ENCODE measurements at places on chromosomes 1 and 21.
A peak's percentile ranks its signal among the peaks of the same experiment; 100 is the strongest.

- DNase-seq: no peak
Observed at GRCh38 chr1:20325844-20326420, 35.3 kb downstream of the VWA5B1 start.

DNA sequence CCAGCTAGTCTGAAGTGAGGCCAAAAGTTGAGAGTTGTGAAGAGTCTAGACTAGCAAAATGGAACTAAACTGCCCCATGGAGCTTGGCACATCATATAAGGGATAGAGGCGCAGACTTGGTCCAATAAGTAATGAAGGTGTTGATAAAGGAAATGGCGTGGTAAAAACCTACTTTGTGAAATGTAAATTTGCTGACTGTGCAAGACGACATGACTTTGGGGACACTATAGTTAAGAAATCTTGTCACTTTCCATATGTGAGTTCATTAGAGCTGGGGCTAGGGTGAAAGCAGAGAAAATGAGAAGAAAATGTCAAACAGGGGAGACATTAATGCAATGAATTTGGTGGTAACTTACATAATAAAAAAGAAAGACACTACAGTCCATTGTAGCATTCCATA is 50.1 kb downstream of the CLDN17 start:
- no peak for DNase-seq

GRCh38 chr1:25473653-25474225 is 43.0 kb downstream of the MACO1 start:
- no peak for DNase-seq

- DNase-seq: no peak
Observed at GRCh38 chr1:203621559-203622262, 4.9 kb upstream of the ATP2B4 start.

DNA sequence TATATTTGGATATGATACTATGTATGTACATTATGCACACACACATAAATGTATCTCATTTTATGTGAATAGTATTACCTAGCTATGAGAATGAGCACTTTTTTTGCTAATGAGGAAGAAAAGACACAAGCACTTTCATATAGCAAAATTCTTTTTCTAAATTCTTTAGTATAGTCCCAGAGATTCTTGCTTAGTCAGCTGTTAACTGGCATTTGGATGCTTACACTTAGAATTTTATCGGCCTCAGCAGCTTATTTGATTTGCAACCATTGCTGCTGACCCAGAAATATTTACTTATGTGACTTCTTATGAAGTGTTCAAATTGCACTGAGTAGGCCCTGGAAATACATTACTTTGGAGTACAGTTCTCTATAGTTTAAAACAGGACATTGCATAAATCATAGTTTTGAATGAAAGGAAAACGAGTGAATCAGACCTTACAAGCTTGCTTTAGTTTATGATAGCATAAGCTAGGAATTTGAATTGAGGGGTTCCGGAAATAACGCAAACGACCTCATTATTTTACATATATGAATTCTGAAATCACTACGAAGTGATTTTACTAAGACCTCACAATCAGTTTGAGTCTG is 653.9 kb upstream of the NEGR1 start:
- DNase-seq: no peak

DNA sequence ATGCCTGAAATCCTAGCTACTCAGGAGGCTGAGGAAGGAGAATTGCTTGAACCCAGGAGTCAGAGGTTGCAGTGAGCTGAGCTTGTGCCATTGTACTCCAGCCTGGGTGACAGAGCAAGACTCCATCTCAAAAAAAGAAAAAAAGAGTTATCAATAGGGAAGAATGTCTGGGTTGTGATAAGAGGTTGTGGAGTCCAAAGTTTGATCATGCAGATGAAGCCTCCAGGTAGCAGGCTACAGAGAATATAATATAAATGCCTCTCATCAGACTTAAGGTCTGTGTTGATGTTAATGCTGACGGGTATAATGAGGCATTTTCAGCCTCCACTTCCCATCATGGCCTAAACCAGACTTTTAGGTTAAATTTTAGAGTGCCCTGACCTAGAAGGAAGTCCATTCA is 24.6 kb downstream of the TLR5 start:
- no peak for DNase-seq

- DNase-seq: no peak
Observed at GRCh38 chr1:167924102-167924501, 10.2 kb upstream of the ADCY10 start.

GRCh38 chr1:45521413-45522323 is at the start of gene PRDX1:
TSS of gene PRDX1 (minus strand) at chr1:45521884. CDS start at chr1:45519043, 2,841 bp downstream.
- peak; percentile 96 for DNase-seq

DNA sequence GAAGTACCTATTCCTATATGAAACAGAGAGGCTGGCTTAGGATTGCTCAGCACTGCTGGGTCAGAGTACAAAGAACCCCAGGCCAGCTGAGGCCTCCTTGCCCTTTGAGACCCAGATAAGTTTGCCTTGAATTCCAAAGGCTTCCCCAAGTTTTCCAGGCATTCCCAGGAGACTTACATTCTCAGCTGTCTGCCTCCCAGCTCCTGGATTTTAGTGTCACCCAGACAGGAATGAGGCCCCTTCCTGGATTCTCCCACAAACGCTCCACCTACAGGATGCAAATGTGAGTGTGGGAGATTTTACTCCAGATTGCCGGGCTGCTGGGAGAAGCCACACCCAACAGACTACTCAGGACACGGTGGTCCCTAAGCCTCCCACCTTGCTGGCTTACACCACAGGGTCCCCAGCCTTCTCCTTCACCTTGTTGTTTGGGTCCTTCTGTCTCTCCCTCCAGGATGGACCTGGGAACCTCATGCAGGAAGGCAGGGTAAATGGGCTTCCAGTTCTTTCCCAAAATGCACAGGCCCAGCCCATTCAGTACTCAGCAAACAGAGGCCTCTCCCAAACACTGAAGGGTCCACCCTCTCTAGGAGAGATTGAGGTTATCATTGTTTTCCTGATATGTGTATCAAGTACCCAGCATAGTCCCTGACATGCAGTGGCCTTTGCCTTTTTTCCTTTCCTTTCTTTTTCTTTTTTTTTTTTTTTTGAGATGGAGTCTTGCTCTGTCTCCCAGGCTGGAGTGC is 10.6 kb downstream of the RHBG start:
- DNase-seq: no peak

DNA sequence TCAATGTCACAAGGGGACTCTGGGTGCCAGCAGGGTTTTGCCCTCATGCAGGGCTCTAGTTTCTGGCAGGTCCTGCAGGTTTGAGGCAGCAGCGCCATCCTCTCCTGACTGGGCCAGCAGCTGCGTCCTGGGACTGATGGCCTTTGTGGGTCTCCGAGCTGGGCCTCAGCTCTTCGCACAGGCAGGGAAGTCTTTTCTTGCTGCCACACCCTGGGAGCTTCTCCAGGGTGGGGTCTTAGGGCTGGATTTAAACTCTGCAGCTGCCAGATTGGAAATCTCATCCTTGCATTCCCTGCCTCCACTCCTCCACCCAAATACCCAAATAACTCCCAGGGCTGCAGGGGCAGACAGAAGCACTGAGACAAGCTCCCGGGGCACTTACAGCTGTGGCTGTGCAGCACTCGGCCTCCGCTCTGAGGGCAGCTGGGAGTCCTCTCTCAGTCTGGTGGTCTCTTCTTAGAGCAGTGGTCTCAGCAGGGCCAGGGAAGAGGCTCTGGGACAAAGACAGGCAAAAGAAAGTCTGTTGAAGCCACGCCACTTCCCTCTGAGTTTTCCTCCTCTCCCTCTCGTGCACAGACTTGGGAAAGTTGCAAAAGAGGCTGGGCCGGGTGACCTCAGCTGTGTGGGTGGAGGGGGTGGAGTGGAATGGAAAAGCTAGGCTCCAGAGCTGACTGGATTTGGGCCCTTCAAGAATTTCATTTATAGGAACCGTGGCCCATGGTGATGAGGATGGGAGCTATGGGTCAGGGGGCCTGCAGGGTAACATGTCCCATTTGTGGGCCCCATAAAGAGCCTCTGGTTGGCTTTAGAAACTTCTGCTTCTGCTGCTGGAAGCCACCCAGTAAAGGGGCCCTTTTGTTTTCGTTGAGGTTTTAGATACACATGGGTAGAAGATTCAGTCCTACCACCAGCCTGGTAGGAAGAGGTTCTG is at the start of gene RAB7B:
Gene RAB7B, minus strand, starts transcription at position 525 of the 931 bp plus-strand sequence. CDS start 9,260 bp downstream, outside the sequence.
- no peak for DNase-seq

DNA sequence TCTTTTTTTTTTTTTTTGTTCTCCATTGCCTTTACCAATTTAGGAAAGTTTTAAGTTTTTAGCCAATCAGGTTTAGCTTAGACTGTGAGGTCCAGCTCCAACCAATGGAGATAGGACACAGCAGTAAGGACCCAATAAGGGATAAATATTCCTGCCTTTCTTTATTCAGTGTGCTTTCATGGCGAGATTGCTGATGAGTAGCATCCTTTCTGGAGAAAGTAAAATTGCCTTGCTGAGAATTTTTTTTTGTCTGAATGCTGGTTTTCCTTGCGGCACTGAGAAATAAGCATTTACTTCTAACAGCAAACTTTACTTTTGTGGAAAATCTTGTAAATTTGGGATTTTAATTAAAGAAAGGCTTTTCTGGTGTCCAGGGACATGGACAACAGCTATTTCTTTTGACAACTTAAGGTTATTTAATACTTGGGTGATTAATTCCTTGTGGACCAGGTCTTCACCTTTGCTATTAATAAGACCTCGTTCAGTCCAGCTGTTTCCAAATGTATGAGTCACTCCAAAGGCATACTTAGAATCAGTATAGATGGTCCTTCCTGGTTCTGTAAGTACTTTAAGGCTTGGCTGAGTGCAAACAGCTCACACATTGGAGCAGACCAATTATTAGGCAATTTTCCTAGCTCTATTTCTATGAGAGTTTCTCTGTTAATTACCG is 54.1 kb downstream of the SERINC2 start:
- no peak for DNase-seq

DNA sequence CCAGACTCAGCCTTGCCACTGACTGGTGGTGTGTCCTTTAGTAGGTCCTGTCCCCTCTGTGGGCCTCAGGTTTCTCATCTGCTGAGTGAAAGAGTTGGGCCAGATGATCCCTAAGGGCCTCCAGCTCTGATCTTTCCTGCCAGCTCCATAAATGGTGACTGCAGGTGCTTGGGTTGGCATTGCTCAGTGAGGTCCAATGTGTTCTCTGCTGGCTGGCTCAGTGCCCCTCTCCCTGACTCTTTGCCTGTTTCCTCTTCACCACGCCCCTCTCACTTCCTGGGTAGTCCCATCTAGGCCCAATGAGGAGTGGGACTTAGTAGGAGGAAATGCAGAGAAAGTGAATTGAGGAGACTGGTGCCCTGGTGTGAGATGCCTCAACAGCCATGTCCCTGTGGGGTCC is 36.6 kb downstream of the UBE2T start:
- DNase-seq: no peak

DNA sequence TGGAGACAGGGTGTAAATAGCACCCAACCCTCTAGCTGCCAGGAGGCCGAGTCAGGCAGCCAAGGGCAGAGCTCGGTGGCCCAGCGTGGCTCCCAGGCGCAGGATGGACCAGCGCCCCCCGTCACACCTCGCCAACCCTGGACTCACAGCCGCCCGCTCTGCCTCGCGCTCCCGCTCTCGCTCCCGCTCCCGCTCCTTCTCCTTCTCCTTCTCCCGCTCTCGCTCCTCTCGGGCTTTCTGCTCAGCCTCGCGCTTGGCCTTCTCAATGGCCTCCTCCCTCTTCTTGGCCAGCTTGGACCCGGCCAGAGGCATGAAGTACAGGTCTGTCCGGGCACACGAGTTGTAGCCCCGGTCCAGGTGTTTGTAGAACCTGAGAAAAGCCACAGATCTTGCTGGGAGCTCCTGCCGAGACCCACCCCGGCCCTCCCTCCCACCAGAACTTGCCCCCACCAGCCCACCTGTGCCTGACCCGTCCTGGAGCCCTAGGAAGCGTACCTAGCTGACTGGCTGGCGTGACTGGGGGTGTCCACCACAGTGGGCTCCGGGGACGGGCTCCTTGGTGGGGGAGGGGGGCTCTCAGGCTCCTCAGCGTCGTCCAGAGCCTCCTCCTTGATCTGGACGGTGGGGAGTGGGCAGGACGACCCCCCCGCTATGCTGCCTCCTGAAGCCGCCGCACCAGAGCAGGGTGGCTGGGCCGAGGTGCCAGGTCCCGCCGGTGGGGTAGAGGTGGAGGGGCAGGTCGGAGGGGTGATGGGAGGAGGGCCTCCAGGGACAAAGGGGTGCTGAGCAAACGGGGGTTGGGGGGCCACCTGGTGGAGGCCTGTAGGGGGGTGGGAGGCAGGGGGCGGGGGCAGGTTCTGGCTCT is 41.9 kb downstream of the SLC45A1 start:
- DNase-seq: no peak

DNA sequence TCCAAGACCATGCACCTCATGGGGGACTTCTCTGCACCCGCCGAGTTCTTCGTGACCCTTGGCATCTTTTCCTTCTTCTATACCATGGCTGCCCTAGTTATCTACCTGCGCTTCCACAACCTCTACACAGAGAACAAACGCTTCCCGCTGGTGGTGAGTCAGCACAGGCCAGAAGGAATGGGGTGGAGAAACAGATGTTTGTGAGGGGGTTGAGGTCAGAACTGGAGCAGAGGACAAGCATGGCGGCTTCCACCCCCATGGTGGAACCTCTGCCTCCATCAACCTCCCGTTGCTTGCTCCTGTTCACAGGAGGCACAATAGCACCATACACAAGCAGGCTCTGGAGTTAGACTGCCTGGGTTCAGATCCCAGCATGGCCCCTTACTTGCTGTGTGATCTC is 6.9 kb upstream of the ATXN7L2 start:
- no peak for DNase-seq

GRCh38 chr1:172288581-172288980 is 131.9 kb upstream of the C1orf105 start:
- no peak for DNase-seq

DNA sequence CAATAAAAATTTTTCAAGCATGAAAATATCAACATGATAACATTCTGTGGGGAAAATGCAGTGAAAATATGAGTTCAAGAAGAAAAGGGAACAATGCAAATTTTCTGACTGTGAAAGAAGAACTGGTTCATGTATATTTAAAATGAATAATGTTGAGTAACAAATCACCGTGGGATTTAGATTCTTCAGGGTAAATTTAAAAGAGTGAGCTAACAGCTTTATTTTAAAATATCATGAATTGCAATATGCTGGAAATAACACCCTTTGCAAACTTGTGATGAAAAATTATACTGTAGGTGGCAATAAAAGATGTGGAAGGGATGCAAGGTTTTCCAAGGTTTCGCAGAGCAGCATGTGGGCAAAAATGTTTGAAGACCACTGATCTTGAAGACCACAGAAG is 13.2 kb upstream of the SSX2IP start:
- no peak for DNase-seq

DNA sequence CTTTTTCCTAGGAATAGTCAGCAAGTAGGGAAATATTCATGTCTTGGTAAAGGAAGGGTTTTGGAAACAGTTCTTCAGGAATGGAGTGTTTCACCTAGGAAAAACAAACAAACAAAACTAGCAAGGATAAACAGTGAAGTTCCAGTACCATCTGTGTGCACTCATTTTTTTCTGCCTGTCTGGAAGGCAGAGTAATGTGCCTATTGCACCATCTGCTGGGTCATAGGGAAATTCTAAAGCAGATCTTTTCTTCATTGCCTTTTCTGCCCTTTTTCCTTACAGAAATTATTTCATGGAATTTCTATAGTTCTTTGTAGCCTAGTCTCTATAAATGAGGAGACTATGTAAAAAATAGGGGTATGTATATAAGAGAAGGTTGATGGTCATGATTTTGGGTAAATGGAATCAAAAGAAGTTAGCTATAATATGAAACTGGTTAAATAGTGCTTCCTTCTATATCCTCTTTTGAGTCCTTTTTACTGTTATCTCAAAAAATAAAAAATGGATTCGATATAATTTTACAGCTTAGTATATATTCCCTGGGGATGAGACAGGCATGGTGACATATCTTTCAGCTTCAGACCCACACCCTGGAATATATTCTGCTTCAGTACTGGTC is 3.4 kb upstream of the HRNR start:
- no peak for DNase-seq
